ENCODE measurements at places on chromosomes 11 and 22.

DNA sequence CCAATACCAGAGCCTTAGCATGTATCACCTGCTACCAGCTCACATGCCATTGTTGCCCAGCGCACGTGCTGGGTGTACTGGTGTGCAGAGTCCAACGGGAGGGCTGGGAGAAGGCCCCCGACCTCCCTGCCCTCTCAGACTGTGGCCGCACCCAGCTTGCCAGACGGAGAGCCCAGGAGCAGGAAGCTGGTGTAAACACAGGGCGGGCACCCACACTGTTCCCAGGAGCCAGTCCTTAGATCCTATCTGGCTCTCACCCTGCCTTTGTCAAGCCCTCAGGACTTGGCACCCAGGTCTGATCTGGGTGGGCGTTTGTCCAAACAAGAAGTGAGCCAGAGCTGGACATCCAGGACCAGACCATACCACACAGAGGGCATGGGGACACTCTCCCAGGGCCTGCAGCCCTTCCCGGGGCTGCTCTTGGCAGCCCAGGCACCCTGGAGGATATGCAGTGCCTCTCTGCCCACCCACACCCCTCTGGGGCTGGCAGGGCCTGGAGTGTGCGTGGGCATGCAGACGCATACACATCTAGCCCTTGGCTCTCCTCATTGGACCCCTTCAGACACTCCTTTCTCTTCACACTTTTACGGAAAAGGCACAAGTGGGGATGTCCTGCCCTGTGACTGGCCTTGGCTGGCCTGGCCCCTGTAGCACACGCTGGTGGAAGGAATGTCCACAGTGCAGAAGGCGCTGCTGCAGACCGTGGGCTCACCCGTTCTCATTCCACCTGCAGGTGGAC, 19.9 kb upstream of the CLDN5 start:
- no peak for DNase-seq

DNA sequence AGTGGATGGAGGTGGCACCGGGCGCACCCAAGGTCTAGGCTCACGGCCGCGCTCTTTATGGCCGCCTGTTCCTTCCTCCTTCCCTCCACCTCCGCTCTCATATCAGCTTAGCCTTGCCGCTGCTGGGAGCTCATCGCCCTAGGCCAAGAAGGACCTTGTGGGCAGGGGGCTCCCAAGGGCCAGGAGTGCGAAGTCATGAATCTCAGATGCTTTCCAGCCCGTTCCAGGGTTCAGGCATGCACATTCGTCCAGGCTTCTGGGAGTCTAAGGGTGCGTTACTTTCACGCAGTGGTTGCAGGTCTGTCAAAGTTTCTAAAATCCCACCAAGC, 4.1 kb upstream of the GALR3 start:
- no peak for DNase-seq

DNA sequence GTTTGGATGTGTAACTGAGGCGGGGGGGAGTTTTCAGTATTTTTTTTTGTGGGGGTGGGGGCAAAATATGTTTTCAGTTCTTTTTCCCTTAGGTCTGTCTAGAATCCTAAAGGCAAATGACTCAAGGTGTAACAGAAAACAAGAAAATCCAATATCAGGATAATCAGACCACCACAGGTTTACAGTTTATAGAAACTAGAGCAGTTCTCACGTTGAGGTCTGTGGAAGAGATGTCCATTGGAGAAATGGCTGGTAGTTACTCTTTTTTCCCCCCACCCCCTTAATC, 2.3 kb downstream of the MALAT1 start:
- no peak for DNase-seq

GRCh38 chr11:111633248-111633647, 31.0 kb downstream of the SIK2 start:
- no peak for DNase-seq

- DNase-seq, result no peak
Observed at GRCh38 chr22:42612336-42612735, 2.3 kb downstream of the POLDIP3 start.

DNA sequence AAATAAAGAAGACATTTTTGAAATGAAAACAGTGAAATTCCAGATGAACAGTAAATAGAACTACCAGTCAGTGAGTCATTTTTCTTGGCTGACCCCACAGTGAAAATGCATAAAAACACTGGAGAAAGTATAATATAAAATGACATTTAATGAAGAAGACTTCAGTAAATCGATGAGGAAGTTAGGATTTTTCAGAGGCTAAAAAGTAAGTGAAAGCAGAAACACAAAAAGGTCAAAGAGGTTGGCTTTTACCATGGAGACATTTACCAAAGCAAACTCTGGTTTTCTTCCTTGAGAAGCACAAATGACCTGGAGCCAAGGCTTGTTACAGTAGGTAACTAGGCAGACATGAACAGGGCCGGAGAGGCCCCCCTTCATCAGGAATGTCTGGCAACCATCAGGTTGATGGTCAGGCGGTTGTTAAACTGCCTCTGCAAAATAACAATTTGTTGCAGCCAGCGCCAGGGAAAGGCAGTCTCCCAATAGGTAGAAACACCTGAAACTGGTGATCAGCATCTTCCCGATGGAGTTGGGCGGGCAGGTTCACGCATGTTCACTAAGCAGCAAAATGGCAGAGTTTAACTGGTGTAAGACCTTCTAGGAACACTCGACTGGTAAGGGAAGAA, 16.7 kb upstream of the TMEM123 start:
- DNase-seq, result no peak

DNA sequence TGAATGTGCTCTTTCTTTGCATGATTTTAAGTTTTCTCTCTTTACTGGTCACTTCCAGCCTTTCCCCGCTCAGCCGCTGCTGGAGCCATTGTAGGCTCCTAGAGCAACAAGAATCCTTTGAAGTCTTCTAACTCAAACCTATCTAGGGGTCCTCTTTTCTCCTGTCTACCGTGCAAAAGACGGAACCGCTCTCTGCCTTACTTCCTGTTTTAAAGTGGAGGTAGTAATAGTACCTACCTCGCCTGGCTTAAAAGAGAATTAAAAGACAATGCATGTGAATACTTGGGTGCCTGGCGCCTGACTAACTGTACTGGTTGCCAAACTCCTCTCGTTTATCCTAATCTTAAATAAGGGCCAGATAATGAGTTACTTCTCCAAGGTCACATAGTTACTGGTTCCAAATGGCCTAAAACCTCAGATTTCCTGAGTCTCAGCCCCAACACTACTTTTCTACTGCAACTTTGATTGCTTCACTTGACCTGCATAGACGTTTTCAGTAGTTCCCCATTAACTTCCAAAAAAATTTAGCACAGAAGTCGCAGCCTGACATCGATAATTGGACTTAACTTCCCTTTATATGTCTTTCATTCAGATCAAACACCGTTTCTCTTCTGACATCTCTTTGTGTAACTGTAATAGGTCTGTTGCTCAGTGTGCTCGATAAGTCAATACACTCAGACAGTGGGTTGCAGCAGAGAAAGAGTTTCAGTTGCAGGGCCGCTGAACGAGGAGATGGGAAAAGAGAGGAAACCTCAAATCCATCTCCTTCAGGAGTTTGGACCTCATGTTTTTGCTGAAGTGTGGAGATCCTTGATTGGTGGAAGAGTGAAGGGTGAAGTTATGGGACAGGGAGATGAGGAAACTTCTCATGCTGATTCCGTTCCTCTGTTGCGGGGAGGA, 891 bp downstream of the SAMM50 start:
- DNase-seq, result no peak

DNA sequence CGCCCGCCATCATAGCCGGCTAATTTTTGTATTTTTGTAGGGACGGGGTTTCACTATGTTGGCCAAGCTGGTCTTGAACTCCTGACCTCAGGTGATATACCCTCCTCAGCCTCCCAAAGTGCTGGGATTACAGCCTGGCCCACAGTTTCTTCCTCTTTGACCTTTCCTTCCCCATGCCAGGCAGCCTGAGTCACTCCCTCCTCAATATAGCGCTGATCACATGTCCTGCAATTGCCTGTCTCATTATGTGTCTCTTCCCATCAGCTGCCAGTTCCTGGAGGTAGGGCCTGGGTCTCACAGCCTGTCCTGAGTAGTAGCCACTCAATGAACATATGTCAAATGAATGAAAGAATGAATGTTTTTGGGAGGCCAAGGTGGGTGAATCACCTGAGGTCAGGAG, 43.0 kb upstream of the CCDC134 start:
- DNase-seq, result no peak

GRCh38 chr22:28658448-28658847, 21.2 kb downstream of the TTC28 start:
- no peak for DNase-seq

GRCh38 chr11:863023-863909, 20.6 kb downstream of the TSPAN4 start:
- no peak for DNase-seq

DNA sequence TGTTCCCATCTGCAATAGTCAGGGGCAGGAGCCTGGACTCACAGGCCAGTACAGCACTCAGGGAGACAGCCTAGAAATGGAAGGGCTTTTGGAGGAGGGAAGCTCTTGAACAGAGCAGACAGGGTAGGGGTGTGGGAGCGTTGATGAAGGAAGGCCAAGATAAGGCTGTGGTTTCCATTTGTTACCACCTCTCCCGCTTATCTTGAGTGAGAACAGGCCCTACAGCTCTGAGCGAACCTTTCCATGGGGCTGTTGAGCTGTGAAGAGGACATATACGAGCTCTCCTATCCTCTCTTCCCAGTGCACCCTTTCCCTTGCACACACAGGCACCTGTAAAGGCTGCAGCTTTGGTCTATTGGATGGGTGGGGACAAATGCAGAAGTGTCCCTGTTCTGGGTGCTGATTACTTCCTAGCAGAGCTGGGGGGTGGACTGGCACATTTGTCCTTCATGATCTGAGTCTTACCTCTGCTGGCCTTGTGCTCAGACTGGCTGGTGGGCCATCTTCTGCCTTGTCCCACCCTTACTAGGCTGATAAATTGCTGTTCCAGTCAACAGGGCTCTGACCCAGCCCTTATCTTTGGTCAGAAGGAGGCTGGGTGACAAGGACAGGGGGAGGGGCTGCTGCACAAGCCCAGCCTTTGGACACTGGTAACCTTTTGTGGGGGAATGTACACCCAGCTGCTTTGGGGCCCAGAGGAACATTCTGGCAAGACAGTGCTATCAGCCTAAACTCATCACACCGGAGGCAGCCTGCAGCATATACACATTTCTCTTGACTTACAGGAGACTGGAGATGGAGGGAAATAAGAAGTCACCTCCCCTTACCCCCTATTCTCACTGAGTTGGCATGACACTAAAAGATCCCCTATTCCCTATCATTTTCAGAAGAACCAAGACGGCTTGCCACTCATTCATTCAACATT, 80.1 kb upstream of the NNMT start:
- no peak for DNase-seq

DNA sequence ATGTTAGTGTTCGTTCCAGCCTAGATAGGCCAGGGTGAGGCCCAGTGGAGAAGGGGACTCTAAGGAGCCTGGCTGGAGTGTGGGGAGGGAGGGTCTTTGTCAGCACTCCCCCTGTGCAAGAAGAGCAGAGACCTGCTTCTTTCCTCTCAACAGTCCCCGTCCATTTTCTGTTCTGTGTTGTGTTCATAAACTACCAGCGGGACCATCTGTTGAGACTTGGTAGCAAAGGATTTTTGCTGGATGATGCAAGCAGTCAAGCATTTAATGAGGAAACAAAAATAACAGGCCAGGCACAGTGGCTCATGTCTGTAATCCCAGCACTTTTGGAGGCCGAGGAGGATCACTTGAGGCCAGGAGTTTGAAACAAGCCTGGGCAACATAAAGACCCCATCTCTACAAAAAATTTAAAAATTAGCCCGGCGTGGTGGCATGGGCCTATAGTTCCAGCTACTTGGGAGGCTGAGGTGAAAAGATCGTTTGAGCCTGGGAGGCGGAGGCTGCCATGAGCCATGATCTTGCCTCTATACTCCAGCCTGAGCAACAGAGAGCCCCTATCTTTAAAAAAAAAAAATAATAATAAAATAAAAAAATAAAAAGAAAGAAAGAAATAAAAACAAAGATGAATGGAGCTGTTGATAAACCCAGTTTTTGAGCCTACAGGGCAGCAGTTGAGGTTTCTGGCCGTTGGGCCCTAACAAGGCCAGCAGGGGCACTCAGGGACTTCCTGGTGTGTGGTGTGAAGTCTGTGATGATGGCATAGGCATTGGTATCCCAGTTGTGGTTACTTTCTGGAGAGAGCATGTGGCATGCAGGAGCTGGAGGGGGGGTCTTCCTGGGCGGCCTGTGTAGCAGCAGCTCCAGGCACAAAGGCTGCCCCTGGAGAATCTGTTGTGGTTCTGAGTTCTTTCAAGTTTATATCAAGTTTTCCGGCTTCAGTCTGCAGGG, 1.7 kb upstream of the TXNRD2 start:
- peak; percentile 84 for DNase-seq

- DNase-seq, result no peak
Observed at GRCh38 chr11:67120881-67121710, 2.0 kb downstream of the KDM2A start.

- DNase-seq, result no peak
Observed at GRCh38 chr11:107804971-107805370, 53.6 kb downstream of the SLC35F2 start.

GRCh38 chr11:43986881-43987280, 44.4 kb downstream of the C11orf96 start:
- no peak for DNase-seq

Data from fibroblast of skin of left biceps (primary cell).